ENCODE measurements at places on chromosomes 16 and 17.

DNA sequence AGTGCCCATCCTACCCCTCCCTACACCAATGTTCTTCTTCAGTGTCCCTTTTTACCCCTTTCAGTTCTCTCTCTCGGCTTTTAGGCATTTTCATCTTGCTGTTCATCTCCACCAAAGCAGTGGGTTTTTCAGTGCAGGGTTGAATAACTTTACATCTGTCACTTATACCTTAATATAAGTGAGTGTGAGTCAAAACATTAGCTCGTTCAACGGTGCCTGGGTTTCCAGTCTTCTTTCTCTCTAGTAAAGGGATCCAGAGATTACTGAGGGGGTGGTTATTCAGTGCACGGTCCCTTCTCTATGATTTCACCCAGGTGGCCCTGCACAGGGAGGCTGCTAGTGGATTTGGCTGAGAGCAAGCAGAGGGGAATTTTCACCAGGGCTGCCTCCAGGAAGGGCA lies 210.6 kb upstream of the CDH5 start:
- DNase-seq, result no peak

- no peak for DNase-seq
These were observed at the start of gene ABCC11 for GRCh38 chr16:48247311-48247710. ABCC11 (minus strand) TSS chr16:48247539; CDS start chr16:48231921, 15,618 bp downstream.

- no peak for DNase-seq
These were observed 81.7 kb downstream of the MRM3 start for GRCh38 chr17:863880-864279.

GRCh38 chr17:27471321-27472269 lies 15.3 kb downstream of the KSR1 start:
- DNase-seq, result no peak

DNA sequence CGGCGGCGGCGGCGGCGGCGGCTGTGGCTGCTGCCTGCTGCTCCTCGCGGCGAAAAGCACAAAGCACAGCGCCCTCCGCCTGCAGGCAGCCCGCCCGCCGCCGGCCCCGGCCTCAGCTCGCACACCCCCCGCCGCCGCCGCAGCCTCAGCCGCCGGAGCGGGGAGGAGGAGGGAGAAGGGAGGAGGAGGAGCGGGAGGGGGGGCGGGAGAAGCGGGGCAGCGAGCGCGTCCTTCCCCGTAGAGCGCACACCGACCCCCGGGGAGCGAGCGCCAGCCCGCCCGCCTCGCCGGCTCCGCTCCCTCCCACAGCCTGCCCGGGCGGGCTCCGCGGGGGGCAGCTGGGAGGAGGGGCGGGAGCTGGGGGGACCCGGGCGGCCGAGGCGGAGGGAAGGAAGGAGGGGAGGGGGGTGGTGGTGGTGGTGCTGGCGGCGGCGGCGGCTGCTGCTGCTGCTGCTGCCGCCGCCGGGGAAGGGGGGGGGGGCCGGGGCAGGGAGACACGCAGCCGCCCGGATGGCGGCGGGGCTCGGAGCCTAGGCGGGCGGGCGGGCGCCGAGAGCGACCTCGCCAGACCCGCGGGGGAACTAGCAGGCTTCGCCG lies at the start of gene UBTF:
TSS of gene UBTF (minus strand) at position 60 of the 597 bp plus-strand sequence. CDS start 1,446 bp downstream, outside the sequence.
- DNase-seq, result peak; percentile 63

DNA sequence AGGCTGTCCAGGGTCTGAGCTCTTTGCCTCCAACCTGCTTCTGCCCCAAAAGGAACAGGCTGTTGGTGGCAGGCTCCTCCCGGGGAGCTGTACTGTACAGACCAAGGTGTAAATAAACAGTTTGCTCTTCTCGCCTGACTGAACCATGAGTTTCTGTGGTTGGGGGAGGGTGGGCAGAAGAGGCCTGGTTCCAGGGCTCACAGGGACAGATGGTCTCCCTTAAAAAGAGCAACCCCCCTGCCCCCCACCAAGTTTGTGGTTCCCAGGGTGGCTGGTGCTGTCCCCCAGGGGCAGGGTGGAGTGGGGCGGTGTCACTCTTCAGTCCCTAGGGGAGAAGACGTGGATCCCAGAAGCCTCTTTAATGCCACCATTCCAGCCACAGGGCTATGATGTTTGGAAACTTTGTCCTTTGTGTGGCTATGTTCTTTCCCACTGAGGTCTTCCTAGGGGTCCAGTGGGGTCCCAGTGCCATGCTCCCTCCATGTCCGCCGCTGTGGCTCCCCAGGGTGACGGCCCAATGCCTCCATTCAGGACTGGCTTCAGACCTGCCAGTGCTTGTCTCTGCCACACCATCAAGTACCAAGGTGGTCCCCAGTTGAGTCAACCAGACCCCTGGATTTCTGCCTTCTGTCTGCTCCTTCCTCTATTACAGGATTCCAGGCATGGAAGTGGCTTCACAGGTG lies 146.7 kb downstream of the RAB11FIP4 start:
- no peak for DNase-seq

- DNase-seq, result no peak
These were observed 266.3 kb downstream of the FOXL1 start for GRCh38 chr16:86844695-86845094.

DNA sequence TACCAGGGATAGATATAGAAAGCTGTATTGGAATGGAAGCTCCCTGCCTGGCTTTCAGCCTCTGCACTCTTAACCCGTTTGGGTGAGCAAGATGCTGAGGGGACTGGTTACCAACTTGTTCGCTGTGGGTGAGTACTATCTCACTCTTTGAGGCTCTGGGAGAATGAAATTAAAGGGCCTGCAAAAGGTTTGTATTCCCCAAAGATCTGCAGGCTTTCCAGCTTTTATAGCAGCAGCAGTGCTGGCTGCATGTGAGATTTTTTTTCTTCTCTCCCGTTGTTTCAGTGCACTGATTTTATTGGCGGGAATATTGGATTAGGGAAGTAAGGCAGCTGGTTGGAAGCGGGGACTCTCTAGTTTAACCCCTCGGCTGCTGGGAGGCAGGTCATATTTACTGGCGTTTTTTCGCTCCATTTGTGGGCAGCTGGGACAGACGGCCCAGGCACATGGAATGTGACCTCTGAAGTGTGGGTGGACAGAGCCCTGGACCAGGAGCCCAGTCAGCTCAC lies 30.9 kb downstream of the C17orf75 start:
- DNase-seq, result no peak

All from fibroblast of villous mesenchyme (primary cell).